ENCODE measurements at places on chromosomes 3 and 15.

DNA sequence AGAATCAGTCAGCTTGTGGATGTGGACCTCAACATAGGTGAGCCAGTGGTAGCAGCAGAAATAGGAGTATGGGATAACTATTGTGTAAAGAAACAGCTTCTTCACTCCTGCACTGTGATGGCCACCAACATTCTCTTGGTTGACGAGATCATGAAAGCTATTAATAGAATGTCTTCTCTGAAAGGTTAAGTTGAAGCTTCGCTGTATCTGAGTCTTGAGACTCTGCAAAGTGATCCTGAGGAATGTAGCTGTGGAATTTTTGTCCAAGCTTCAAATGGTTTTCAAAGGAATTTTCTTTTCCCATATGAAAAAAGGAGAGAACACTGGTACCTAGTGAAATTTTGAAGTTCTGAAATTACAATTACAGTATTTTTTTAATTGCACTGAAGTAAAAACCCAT is 146.3 kb downstream of the GMNC start:
- no peak for DNase-seq

DNA sequence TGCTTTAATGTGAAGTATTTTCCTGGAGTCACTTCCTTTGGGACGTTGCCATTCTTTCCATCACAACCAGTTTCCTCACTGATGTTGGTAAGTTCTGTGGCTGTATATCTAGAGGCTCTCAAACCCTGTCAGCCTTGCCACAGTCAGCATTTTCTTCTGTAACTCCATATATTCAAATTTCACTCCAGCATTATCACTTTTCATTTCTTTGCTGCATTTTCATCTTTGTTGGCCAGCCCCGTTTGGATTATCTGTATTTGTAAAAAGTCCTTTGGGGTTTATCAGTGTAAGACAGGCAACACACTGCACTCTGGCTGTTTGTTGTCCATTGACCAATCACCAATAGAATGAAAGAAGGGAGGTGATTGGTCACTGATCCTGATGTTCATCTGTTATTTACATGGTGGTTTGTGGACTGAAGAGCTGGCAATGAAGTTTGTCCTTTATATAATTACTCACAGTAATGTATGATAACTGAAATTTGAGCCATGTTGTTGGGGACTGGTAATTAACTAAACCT is 20.3 kb downstream of the GMPS start:
- DNase-seq: no peak

- no peak for DNase-seq
Observed at GRCh38 chr3:171695426-171695825, 114.9 kb downstream of the PLD1 start.

- no peak for DNase-seq
Observed at GRCh38 chr15:74040109-74040850, 42.1 kb downstream of the GOLGA6A start.

GRCh38 chr15:26081758-26082220 is 218.7 kb upstream of the ATP10A start:
- DNase-seq: no peak

DNA sequence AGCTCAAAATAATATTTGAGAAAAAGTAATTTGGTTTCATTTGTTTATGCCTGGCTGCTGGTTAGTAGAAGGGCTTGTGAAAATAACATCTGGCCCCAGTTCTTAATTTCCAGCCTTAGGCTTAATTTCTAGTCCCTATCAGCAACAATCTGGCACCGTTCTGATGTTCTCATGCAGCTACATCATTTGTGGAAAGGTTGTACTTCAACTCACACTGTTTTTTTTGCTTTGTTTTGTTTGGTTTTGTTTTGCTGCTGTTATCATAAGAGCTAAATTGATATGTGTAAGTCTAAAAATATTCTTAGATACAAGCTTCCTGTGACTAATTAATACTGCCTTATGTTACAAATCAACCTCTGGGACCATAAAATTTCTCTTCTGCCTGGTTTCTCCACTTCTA is 8.9 kb downstream of the CPA3 start:
- DNase-seq: no peak

GRCh38 chr3:51550080-51550819 is 11.7 kb downstream of the RAD54L2 start:
- no peak for DNase-seq

- DNase-seq: no peak
Observed at GRCh38 chr3:153431076-153431475, 269.1 kb downstream of the RAP2B start.

DNA sequence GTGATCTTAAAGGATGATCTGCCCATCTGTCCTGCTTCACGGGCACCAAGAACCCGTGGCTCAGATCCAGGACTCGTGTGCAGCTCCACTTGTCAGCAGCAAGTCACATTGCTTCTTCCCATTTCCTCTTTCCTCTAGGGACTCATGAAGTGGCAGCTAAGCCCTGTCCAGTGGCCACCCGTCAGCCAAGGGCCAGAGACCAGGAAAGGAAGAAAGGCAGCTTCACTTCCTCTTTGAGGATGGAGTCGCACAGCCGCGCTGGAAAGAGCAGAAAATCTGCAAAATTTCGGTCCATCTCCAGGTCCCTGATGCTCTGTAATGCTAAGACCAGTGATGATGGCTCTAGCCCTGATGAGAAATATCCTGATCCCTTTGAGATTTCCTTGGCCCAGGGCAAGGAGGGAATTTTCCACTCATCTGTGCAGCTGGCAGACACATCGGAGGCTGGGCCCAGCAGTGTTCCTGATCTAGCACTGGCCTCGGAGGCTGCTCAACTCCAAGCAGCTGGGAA is 28.5 kb downstream of the IL16 start:
- DNase-seq: no peak

GRCh38 chr15:33089878-33090757 is 104.4 kb downstream of the FMN1 start:
- DNase-seq: no peak

DNA sequence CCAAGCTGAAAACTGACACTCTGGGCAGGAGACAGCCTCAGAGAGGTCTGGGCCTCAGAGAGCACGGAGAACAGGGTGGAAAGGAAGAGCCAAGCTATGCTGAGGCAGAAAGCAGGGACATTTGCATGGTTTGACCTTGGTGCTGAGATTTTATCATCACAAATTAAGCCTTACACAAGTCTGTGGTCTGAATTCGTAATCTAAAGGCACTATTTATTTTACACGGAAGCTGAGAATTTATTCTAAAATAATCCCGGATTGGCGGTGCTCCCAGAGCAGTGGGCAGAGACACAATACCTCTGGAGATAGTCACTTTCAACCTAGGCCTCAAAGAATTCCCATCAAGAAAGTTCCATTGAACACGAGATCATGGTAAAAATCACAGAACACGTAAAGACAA is 47.5 kb downstream of the CFAP92 start:
- no peak for DNase-seq

DNA sequence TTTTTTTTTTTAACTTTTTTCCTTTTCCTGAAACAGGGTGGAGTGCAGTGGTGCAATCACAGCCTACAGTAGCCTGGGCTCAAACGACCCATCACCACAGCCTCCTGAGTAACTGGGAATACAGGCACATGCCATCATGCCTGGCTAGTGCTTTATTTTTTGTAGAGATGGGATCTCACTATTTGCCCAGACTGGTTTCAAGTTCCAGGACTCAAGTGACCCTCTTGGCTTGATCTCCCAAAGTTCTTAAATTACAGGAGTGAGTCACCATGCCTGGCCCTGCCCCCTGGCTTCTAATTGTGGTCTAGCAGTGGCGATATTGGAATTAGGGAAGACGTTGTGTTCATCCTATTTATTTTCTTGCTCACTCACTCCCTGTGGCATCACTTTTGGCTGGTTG is 1138.4 kb downstream of the SI start:
- DNase-seq: no peak

GRCh38 chr3:182910936-182911781 is 69.2 kb downstream of the DCUN1D1 start:
- no peak for DNase-seq

- no peak for DNase-seq
Observed at GRCh38 chr15:89328398-89329254, 6.0 kb downstream of the POLG start.

DNA sequence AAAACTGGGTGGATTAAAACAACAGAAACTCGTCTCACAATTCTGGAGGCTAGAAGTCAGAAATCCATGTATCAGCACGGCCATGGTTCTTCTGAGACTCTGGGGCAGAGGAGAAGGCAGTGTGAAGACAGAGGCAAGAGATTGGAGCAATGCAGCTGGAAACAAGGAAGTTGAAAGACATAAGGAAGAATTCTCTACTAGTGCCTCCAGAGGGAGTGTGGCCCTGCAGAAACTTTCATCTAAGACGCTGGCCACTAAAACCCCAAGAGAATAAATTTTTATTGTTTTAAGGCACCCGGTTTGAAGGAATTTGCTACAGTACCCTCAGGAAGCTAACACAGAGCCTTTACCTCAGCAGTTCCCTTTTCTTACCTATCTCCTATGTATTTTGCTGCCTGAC is 1012.2 kb upstream of the CADM2 start:
- DNase-seq: no peak

DNA sequence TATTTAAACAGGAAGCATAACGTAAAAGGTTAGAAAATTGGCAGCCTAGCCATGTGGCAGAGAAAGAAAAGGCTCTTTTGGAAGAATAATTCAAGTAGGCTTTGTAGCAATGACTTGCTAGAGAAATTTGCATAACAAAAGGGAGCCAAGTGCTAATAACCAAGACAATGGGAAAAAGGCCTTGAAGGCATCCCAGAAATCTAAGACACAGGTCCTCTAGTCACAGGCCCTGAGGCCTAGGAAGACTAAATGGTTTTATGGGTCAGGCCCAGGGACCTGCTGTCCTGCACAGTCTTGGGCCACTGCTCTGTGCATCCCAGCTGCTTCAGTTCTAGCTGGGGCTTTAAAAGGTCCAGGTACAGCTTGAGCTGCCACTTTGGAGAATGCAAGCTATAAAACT is 78.5 kb downstream of the FGF7 start:
- DNase-seq: no peak

- DNase-seq: peak; percentile 13
Observed at GRCh38 chr15:76904461-76905012, 603 bp downstream of the SCAPER start.

All from activated gamma-delta T cell treated with Interleukin-2 at 50 U/mL for 16 hours (primary cell).